GF-D8 (cell line): ENCODE measurements at places on chromosomes 3 and 15.

GRCh38 chr3:13822042-13822441 lies 57.8 kb downstream of the WNT7A start:
- no peak for DNase-seq

- DNase-seq = no peak
These were observed 198.5 kb downstream of the CDIN1 start for GRCh38 chr15:36777926-36778325.

- no peak for DNase-seq
These were observed 189.5 kb downstream of the SHOX2 start for GRCh38 chr3:157916672-157917071.

GRCh38 chr15:65773386-65774111 lies 18.5 kb downstream of the DENND4A start:
- DNase-seq = no peak

DNA sequence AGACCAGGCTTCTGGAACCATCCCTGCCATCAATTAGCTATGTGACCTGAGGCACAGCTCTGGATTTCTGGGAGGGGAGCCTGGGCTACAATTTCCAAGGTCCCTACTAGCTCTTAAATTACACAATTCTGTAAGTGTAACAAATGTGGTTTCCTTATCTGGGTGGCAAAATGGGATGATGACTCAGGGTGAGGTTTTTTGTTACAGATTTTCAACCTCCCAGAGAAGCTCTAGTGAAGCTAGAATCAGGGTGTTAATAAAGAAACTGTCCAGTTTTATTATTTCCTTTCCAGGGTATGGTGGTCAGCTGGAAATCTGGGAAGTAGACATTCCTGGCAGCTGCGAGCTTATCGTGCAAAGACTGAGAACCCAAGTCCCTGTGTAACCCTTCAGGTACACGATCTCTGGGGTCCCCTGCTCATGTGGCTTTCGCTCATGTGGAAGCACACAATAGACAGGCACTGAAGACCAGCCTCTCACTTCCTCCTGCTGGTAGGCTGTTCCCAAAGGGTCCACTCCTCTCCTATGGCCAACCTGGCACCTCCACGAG lies 7.3 kb downstream of the RAB27A start:
- peak; percentile 74 for DNase-seq

GRCh38 chr15:82587805-82588204 lies 47.5 kb upstream of the RPS17 start:
- no peak for DNase-seq

DNA sequence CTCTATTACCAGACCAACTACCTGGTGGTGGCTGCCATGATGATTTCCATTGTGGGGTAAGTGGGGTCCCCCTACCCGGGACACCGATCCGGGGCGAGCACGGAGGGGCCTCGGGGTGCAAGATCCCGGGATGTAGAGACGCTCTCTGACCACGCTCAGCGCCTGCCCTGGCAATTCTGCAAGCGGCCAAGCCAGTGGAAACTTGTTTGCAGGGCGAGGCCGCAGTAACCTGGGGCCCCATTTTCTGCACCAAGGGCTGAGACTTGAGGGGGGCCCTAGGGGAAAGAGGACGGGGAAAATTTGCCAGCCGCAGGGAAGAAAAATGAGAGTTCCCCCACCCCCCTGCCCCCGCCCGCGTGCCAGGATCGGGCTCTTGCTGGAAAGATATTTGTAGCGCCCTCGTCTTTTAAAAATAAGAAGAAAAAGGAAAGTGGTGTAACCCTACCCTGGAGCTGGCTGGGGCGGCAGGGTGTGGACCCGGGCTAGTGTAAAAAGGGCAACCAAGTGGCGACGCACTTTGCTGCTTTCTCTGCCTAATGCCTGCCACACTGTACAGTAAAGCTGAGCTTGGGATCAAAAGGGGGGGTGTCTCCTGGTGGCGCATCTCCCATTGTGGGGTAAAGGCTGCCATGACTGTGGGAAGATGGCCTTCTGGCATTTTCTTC lies 563 bp downstream of the ARL6IP5 start:
- no peak for DNase-seq

- no peak for DNase-seq
These were observed 33.4 kb upstream of the SCAANT1 start for GRCh38 chr3:63945558-63946096.

GRCh38 chr3:82685761-82686160 lies 924.3 kb upstream of the GBE1 start:
- no peak for DNase-seq

DNA sequence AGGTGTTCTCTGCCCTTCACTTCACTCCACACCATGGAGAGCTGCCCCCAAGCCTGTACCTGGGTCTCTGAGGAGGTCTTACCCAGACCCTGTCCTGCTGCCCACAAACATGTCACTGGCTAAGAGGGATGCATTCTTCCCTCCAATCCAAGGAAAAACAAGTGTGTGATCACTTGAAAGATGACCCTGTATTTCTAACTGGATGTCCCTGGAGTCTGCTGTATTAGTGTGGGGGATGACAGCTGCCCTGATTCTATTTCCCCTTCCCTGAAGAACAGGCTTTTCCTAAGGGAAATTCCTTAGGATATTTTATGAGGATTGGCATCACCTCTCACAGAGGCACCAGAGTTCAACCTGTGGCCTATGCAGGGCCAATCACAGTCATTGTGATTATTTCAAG lies 55.0 kb upstream of the GATA2 start:
- DNase-seq = no peak

DNA sequence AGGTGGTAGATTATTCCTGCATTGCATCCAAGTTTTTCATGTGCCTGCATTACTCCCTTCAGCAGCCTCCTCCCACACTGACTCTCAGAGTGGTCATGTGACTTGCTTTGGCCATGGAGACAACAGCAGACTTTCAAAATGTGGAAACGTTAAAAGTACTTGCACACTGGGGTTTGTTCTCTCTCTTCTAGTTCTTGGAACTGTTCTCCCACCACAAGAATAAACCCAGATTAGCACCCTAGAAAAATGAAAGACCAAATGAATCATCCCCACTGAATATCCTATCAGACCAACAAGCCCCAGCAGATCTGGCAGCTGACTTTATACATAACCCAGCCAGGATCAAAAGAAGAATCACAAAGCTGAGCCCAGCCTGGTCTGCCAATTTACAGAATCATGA lies 398.5 kb downstream of the VPS13C start:
- DNase-seq = no peak

GRCh38 chr15:61871926-61872522 lies 188.2 kb downstream of the VPS13C start:
- DNase-seq = no peak

DNA sequence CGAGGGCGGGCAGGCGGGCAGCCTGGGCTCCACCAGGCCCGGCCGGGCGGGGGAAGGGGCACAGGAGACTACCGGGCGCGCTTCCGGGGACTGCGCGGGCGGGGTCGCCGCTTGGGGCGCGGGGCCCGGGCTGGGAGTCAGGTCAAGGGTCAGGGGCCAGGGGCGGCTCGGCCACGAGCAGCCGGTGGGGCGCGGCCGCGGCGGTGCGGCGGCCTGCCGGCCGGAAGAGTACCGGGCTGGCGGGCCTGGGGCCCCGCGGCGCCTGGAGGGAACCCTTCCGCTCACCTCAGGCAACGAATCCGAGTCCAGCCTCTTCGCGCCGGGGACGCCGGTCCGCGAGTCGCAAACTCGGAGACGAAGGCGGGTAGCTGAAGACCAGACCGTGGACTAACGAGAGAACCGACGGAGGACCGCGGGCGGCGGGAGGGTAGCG lies 225 bp downstream of the RHOA start:
- no peak for DNase-seq

- no peak for DNase-seq
These were observed 12.9 kb downstream of the SLCO3A1 start for GRCh38 chr15:91866371-91866905.

GRCh38 chr3:52707585-52707984 lies 1.7 kb downstream of the SPCS1 start:
- DNase-seq = no peak

DNA sequence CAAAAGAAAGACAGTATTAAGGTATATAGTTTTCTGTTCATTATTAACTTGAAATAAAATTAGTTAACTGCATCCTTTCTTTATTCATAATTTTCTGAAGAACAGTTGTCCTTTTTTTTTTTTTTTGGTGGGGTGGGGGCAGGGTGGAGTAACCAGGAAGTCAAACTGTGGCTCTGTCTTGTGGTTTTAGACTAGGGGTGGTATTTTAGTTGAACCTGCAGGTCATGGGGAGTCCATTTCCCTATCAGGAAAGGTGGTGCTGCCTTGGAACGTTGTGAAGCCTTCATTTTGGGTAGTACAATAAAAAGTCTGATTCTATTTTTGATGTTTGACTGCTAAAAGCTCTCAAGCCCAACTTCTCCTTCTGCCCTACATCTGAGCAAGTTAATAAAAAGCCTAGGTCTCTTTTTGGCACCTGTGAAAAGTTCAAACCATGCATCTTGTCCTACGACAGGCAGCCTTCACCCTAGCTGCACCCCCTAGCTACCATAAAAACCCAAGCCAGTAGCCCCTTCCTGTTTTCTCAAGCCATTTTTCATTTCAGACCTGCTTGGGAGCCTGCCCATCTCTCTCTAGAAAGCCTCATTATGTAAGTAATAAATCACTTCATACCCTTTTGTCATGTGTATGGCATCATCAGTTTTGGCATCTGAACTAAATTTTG lies 31.2 kb upstream of the RIOX2 start:
- DNase-seq = no peak

- no peak for DNase-seq
These were observed 26.9 kb downstream of the NEK10 start for GRCh38 chr3:27342267-27342666.

DNA sequence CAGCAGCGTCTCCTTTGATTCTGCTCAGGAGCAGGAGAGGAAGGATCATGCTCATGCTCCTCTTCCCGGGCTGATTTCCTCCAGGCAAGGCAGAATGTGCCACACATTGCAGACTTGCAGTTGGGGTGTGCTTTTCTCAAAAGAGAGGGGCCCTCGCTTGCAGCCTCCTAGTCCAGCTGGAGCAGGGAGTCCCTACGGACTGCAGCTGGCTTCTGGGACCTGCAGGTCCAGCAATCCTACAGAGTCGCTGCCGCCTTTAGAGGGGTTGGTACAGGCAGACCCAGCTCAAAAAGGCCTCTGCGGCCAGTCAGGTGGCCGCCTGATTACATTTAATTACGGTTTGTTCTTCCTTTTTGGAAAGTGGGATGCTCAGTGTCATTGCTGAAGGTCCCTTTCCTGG lies 173.9 kb downstream of the NSMCE3 start:
- DNase-seq = no peak
